ENCODE measurements at places on chromosomes 12 and 14.

DNA sequence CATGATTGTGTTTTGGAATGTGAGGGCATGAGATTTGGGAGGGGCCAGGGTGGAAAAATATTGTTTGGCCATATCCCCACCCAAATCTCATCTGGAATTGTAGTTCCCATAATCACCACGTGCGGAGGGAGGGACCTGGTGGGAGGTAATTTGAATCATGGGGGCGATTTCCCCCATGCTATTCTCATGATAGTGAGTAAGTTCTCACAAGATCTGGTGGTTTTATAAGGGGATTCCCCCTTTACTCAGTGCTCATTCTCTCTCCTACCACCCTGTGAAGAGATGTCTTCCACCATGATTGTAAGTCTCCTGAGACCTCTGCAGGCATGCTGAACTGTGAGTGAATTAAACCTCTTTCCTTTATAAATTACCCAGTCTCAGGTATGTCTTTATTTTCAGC lies 15.7 kb downstream of the OR10P1 start:
- no peak for DNase-seq

GRCh38 chr12:83136411-83136810 lies 449.7 kb downstream of the TMTC2 start:
- DNase-seq = no peak

- DNase-seq = no peak
Measured at GRCh38 chr12:24268663-24269186, 319.3 kb upstream of the SOX5 start.

DNA sequence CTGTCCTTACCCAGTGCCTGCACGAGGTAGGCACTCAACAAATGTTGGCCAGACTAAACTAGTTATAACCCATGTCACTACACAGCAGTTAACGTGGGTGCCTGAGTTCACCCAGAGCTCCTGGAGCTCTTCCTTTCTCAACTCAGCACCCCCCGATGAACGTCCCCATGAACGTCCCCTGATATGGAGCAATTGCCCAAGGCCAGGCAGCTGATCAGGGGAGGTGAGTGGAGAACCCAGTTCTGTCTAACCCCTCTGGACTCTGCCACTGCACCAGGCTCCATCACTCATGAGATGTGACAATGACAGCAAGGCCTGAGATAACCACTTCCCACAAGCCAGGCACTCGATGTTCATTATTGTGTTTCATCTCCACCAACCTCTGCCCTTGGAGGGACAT lies 199.0 kb downstream of the BCL11B start:
- no peak for DNase-seq

GRCh38 chr14:31326111-31326510 lies 94.2 kb downstream of the HEATR5A start:
- no peak for DNase-seq

- no peak for DNase-seq
Measured at GRCh38 chr14:24139272-24139934, 2.0 kb downstream of the EMC9 start.

DNA sequence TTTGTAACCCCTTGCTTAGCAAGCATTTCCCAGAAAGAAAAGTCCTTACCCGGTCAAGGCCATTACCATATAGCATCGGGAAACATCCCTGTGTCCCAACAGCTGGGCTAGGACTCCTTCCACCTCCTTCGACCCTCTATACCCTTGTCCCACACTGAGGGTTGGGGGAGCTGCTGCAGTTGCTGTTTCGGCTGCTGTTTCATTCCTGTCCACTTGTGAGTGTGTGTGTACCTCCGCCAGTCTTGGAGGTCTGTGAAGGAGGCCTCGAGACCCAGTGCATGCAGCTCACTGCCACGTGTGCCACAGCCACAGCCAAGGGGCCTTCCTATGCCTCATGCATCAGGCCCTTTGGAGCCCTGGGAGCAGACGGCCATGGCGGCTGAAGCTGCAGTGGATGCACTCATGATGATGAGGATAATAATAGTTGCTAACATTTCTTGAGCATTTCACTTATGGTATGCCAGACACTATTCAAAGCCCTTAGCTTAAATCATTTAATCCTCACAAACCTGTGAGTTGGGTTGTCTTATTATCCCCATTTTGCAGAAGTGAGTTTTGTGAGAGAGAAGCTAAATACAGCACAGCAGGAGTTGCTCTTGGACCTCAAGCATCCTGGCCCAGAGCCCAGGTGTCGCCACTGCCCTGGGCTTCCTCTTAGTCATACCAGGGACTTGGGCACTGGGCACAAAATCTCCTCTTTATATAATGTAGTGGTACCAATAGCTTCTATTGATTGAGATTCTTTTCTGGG lies 156.5 kb downstream of the PRKCH start:
- DNase-seq = no peak

DNA sequence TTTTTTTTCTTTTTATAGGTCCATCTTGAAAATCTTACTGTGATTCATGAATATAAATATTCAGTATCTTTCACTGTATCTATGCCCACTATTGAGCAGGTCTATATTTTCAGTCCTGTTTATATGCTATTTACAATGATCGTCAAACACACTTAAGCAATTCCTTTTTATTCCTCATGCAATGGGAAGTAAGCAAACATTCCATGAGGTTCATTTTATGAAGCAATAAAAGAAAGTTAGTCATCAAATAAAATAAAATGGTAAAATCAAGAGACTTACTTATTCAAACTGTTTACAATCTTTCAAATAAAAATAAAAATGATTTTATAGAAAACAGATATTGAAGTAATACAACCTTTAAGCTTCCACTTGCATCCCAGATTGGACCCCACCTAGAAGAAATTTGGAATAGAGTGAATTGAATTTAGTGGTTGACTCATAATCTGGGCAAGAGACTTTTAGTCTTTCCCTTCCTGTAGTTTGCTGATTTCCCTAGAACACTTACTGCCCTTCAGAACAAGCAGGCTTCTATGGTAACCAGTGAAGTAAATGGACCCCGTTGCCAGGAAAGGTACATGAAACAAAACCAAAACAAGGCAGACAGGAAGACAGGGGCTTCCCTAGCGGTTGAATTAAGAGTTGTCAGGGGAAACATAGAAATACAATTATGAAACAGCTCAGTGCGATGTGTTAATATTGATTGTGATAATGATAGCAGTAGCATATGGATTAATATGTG lies 241.0 kb upstream of the ATP2B1 start:
- no peak for DNase-seq

DNA sequence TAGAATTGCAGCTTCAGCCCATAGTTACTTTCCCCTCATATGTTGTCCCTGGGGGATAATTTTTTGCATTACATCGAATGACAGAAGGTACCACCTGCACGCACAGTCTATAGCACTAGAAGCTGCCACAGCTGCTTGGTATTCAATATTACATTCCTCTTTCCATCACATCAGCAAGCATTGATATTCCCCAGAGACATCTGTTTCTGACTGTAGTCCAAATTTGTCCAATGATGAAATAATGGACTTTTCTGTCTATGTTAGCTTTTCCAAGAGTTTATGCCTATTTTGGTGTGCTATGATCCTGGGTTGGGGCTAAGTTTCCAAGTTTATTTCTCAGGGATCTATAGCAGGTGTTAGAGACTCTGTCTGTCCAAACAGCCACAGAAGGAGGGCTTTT lies 335.4 kb downstream of the LRIG3 start:
- no peak for DNase-seq

DNA sequence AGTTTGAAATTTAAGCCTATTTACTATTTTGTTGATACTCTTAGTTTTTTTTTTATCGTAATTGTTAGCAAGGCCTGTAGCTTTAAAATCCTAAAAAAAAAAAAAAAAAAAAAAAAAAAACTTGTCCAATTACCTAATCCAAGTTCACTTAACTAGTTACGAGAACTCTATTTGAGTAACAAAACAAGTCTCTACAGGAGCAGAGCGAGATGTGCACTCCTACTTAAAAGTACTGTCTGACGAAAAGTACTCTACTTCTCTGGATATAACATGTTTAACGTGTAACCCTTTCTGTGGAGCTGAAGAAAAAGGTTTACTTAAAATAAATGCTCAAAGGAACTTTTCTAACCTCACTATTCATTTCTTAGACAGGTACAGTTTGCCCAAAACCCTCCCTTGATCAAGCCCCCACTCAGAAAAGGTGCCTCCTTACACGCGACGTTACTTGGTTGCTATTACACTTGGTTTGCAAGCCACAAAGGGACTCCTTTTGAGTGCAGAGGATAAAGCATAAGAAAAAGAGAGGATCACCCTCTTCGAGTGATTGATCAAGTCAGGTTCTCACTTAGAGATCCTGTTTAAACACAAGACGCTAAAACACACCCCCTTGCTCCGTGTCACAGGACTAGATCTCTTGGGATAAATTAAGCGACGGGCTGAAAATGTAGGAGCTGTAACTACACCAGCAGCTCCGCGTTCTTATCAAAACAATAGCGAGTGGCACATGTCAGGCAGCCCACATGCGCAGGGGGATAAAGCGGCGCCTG lies 2.2 kb downstream of the BAZ1A start:
- no peak for DNase-seq

DNA sequence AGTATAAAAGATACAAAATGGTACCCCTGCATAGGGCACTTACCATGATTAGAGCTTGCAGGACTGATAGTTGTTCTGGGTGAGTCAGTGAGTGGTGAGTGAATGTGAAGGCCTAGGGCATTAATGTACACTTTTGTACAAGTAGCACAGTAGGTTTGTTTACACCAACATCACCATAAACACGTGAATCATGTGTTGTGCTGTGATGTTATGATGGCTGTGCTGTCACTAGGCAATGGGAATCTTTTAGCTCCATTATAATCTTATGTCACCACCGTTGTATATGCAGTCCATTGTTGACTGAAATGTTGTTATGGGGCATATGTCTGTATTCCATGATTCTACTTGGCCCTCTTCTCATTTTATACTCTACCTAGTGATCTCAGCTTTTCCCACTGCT lies 11.8 kb downstream of the NUBPL start:
- DNase-seq = no peak

- no peak for DNase-seq
Measured at GRCh38 chr14:91231446-91231845, 13.1 kb downstream of the GPR68 start.

- no peak for DNase-seq
Measured at GRCh38 chr12:69330475-69331473, 17.4 kb upstream of the LYZ start.

DNA sequence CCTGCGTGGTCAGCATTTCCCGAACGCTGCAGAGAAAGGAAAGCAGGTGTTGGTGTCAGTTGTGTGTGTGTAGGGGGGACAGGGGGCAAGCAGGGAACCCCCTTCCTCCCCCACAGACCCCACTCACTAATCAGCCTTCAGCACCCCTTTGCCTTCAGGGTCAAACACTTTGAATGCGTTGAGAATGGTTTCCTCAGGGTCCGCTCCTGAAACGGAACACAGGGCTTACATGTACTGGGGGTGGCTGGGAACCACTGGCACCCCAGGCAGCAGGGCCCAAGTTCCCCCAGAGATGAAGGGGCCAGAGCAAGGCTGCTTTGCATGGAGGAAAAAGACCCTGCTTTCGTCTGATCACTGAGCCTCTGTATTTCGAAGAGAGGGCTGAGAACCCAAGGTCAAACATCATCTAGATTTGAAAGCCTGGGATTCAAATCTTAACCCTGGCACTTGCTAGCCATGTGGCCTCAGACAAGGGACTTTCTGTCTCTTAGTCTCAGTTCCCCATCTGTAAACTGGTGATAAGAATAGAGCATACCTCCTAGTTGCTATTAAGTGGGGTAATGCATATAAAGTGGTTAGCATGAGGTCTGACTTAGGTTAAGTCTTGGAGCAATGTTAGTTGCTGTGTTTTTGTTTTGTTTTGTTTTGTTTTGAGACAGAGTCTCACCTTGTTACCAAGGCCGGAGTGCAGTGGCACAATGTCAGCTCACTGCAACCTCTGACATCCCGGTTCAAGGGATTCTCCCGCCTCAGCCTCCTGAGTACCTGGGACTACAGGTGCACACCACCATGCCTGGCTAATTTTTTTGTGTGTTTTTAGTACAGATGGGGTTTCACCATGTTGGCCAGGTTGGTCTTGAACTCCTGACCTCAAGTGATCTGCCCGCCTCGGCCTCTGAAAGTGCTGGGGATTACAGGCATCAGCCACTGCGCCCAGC lies 7.0 kb downstream of the MYL2 start:
- DNase-seq = peak; percentile 56

DNA sequence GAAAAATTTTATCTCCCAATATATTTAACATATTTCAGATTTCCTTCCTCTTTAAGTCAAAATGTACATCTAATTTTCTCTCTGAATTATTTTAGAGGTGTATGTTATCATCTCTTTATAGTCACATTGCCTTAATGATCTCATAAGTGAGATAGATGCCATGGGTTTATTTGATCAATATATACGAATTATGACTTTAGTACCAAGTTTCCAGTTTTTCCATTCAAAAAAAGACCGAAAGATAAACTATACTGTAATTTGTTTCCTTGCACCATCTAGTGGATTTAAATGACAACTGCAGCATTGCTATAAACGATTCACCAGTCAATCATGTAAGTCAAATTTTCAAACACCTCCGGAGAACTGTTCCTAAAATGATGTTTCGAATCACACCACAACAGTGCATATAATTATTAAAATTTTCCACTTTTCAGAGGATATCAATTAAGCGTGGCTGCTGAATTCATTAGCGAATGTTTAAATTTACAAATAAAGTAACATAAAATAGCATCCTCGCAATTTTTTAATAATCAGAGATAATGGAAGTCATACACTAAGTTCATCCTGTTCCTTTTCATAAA lies 419 bp upstream of the ATXN7L3B start:
- DNase-seq = peak; percentile 38

DNA sequence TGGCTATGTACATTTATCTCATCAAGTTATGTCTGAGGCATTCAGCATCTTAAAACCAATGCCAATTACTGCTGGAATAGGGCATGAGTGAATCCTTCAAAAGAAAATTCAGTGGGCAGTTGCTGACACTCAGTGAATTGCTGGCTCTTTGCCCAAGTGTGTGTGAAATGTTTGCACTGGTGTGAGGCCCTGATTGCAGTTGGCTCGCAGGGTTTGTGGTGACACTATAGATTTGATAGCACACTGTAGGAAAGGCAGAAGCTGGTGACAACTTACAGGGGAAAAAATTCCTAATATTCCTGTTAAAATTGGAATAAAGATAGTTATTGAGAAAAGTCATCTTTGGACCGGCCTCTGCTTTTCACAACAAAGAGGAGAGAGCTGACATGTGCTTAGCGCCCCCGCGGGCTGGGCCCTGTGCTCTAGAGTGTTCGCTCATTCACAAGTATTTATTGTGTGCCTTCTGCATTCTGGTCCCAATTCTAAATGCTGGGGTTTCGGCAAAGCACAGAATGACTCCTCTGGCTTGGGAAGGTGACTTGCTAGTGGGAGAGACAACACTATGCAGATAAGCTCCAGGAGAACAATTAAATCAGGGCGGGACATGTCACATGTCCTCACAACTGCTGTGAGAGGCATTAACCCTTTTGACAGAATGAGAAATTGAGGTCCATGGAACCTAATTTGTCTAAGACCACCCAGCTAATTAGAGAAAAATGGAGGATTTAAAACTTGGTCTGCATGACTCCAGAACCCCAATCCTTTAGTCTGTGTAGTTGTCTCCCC lies 418.7 kb downstream of the NPAS3 start:
- DNase-seq = no peak

DNA sequence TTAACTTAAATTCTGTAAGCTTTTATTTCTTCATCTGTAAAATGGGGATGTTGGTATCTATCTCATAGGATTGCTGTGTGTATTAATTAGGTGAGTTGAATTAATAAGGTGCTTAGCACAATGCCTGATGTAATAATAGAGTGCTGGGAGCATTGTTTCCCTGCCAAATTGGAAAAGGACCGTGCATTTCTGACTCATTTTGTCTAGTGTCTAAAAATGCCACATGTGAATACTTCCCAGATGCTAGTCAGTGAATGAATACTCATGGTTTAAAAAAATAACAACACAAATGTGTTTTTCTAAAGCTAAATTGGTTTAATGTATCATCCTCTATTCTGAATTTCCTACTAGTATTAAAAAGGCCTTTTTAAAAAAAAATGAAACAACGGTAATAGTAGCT lies 45.4 kb upstream of the NEDD1 start:
- no peak for DNase-seq

All from SIG-M5 (cell line).